HCEC 1CT (cell line): ENCODE measurements at places on chromosomes 1 and 21.
A peak's percentile ranks its signal among the peaks of the same experiment; 100 is the strongest.

- DNase-seq = peak; percentile 80
Measured at GRCh38 chr1:77652268-77652667, 30.2 kb downstream of the ZZZ3 start.

DNA sequence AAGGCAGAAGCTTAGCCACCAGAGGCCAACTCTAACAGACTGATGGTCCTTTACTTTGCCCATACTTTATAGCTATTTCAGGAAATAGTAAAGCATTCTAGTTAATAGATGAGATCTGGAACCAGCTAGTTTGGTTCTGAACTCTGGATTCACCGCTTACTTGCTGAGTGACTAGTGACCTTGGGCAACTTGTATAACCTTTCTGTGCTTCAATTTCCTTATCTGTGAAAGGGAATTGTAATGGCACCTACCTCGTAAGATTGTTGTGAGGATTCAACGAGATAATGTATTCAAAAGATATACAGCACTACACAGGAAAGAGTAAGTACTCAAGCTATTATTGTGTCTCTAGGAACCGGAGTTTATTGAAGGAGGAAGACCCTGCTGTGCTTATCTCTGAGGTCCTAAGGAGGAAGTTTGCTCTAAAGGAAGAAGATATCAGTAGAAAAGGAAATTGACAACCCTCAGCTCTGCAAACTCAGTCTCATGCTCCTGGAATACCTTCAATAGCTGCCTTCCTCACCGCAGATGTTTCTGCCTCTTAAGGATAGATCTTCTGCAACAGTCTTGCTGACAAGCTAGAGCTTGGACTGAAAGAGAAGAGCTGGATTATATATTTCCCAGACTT, 11.9 kb downstream of the MTFR1L start:
- no peak for DNase-seq

- DNase-seq = no peak
Measured at GRCh38 chr1:91731815-91732214, 154.1 kb downstream of the TGFBR3 start.

- DNase-seq = no peak
Measured at GRCh38 chr1:160432371-160432786, 32.0 kb downstream of the VANGL2 start.

GRCh38 chr1:56473582-56474270, 105.6 kb downstream of the PLPP3 start:
- no peak for DNase-seq

GRCh38 chr1:112502826-112503225, 5.9 kb upstream of the WNT2B start:
- DNase-seq = peak; percentile 30
